Naive thymus-derived CD8-positive, alpha-beta T cell (primary cell): ENCODE measurements at places on chromosomes 12 and 14.
A peak's percentile ranks its signal among the peaks of the same experiment; 100 is the strongest.

DNA sequence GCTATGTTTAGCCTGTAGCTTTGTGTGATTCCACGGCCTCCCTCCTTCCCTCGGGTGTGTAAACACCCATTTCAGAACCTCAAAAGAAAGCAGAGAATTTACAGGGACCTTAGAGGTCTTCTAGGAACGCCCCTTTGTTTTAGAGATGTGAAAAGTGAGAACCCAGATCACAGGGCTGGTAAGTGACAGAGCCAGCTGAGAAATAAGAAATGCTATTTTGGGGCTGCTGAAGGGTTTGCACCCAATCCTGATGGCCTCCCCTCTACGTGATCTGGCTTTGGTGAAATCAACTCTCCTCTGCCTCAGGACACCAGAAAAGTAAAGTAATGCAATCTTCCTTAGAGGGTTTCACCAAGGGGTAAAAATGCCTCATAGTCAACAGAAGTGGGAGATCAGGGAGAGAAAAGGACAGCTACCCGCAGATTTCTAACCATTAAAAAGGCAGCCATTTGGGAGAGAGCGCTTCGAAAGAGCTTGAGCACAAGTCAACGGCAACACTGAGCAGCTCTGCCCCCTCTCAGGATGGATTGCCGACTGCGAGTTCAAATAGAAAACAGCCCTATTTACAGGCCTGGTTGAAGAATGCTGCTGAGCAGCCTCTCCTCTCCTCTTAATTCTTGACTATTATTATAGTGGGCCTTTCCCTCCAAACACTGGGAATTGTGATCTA is 78.5 kb upstream of the RASSF3 start:
- no peak for DNase-seq

DNA sequence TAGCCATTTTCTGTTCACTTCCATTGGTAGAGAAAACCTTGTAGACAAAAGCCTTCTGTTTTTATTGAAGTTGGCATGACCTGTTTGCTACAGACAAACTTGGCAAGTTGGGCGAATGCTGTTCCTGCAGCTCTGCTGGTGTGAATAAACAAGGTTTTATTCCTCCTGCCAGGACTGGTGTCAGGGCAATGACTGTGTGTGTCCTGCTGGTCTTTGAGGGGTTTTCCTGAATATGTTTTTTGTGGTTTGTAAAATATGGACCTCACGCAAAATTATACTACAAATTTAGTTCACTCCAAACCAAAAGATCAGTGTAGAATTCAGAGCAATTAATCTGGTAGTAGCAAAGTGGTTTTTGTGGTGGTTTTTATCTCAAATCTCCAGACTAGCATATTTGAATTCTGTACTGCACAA is 140.8 kb downstream of the ERC1 start:
- peak; percentile 16 for DNase-seq

DNA sequence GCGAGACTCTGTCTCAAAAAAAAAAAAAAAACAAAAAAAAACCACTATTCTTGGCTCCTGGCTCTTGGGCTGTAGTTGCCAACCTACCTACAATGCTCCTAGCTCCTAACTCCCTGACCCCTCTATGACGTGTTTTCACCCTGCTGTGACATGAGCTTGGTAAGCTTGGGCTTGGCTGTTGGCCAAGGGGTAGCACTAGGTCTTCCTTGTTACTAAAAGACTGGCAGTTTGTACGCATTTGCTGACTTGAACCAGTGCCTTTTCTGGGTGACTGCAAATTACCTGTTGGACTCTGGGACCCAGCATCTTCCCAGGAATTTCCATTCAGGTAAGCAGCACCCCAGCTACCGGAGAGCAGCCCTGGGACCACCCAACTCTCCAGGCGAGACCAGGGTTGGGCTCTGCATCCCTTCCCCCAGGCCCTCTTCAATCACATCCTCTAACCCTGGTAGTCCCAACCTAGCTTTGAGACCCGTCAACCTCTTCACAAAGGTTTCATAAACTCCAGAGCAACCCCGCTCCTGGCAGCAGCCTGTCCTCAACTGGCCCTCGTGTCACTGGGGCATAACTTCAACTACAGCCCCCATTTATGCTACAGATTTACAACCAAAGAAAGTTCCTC is 8.3 kb downstream of the CDK2AP1 start:
- no peak for DNase-seq

- DNase-seq: no peak
Measured at GRCh38 chr12:89269174-89269573, 83.1 kb downstream of the DUSP6 start.

- no peak for DNase-seq
Measured at GRCh38 chr14:20482382-20482781, 13.2 kb downstream of the PNP start.

DNA sequence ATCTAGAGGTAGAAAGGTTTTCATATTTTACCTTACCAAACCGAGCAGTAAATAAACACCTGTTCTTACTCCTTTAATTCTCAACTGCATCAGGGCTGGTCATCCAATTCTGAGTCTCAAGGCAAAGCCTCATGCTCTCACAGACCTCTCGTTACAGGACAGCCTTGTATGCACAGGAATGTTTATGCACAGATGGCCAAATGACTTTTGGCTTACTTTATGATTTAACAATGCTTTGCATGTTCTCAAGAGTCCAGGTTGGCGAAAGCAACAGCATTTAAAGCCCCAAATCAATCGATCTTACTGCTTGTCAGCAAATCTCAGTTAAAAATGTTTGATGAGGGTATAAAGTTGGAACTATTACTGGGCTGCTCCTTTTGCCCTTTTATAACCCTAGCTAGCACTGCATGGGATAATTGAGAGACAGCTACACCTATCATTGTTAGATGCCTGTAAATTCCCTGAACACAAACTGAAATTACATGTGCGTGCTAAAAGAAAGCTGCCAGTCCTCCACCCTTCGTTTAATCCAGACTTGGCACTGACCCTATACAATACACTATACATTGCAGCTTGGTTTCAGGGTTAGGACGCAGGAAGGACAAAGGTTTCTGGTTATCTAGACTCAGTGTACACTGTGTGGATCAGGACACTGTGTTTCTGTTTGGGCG is 63.6 kb downstream of the TMCC3 start:
- DNase-seq: no peak

- DNase-seq: no peak
Measured at GRCh38 chr12:114658002-114658441, 26.0 kb downstream of the TBX3 start.

GRCh38 chr12:2151391-2151790 is 98.6 kb downstream of the CACNA1C start:
- DNase-seq: no peak

DNA sequence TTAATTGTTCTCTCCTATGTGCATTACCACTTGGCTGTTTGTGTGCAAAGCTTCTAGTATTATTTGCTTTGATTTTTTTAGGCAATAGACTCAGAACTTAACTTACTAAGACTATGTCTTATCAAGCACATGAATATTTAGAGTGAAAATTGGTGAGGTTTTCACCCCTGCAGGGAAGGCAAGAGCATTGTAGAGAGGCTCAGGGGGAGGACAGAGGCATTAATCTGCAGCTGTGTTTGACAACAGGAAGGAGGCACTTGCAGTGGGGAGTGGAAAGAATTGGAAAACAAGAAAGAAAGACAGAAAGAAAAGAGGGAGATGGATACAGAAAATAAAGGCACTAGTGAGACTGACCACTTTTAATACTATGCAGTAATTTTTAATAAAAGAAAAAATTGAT is 431.6 kb downstream of the PDZRN4 start:
- DNase-seq: no peak

DNA sequence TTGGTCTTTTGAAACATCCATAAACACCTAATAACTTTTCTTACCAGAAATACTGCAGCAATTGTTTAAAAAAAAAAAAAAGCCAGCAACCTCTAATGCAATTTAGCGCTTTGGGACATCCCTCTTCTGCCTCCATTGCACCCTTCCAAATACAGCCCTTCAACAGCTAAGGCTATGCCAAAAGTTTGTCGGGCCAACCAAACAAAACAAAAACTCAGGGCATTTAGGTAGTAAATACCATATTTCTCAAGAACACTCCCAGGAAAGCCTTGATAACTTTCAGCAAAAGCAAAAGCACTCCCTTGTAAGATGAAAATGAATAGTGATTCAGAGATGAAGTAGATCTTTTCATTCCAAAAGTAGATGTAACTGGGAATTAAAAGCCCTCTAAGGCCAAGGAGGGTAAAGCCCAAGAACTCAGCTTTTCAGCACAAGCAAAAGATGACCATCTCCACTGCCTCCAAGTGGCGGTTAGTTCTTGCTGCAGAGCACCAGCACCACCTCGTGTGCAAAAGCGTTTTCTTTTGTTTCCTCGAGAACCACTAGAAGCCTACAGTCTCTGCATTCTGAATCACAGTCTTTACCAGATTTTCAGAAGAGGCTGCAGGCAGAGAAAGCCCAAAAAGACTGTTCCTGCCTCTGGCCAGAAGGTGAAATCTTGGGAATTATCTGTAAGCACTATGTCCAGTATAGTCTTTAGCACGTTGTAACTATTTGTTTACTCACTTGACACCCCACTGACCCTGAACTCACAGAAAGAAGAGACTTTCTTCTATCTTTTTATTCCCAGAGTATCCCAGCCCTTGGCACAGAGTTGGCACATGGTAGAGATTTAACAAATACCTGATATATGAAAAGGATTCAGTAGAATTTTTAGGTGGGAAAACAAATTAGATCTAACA is 53.1 kb downstream of the SIX6 start:
- DNase-seq: no peak

DNA sequence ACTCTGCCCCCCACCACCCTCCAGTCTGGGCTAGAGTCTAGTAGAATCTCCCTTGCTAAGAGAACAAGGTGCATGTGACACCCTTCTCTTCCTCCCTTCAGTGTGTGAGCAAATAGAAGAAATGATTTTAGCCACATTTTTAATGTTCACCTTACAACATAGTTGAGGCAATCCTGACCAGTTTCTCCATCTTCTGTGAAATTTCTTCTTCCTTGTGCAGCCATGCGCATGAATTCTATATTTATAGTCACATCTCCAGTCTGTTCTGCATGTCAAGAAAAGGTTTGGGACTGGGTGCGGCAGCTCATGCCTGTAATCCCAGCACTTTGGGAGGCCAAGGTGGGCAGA is 9.5 kb upstream of the LTA4H start:
- DNase-seq: no peak

GRCh38 chr14:101665478-101666078 is 95.9 kb upstream of the PPP2R5C start:
- DNase-seq: no peak

GRCh38 chr14:65423982-65424381 is 11.5 kb downstream of the FUT8 start:
- DNase-seq: no peak

DNA sequence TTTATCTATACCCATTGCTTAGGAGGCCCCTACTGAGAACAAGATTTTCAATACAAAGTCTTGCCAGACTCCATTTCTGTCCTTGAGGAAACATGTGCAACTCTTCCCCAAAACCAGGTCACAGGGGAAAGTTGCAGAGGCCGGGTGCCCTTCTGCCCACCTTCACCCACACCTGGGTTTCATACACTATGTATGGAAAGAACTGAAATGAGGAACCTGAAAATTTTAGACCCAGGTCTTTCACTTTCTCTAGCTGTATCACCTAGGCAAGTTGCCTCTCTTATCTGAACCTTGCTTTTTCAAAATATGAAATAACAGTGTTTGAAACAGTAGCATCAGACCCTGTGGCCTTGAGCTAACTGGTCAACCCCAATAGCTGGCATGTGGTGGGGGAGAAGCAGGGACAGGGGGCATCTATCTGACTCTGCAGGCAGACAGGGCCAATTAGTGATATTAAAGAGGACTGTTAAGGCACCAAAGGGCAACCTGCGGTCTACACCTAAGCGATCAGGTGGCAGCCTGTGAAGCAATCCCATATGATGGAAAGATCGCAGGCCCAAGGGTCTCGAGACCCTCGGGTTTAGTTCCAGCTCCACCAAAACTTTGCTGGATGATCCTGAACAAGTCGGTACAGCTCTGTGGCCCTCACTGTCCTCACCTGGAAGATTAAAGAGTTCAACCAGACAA is 346.5 kb downstream of the BCL11B start:
- DNase-seq: no peak

DNA sequence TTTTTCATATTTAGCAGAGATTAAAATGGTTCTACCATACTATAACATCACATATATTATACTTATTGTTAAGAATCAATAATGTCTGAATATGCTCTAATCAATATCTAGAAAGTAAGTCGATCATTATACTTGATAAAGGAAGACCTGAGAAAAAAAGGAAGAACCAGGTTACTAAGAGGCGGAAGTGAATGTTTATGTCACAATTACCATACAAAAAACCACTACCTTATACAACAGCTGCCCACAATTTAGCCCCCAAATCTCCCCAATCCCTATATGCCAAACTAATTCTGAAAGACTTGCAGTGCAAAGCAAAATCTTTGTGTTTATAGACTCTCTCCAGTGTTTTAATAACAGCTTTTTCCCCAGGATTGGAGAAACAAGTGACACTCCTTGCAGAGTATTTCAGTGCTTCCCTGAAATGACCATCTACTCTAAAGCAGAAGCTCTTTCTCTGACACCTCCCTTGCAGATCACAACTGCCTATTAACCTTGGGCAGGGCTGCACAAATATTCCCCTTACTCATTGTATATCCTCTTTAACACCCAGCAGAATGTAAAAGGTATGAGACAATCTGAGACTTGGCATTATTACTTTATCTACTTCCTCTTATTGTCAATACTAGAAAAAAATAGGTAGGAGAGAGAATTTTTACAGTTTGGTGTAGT is 12.7 kb upstream of the SLC2A3 start:
- no peak for DNase-seq

DNA sequence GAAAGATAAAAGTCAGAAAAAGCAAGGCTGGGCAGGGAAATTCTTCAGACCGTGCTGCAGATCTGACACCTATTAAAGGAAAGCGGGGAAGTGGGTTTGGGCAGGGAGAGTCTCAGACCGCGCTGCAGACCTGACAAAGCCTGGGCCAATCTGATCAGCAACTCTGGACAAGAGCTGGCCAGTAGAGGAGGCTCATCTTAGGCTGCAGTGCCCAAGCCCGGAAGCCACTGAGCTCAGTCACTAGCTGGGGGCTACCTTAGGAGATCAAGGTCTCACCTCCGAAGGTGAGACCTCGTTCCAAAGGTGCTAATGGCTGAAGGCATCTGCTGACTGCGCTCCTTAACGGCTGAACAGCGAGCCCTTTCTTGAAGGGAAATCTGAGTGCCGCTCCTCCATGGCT is 60.2 kb downstream of the SINHCAF start:
- DNase-seq: no peak

DNA sequence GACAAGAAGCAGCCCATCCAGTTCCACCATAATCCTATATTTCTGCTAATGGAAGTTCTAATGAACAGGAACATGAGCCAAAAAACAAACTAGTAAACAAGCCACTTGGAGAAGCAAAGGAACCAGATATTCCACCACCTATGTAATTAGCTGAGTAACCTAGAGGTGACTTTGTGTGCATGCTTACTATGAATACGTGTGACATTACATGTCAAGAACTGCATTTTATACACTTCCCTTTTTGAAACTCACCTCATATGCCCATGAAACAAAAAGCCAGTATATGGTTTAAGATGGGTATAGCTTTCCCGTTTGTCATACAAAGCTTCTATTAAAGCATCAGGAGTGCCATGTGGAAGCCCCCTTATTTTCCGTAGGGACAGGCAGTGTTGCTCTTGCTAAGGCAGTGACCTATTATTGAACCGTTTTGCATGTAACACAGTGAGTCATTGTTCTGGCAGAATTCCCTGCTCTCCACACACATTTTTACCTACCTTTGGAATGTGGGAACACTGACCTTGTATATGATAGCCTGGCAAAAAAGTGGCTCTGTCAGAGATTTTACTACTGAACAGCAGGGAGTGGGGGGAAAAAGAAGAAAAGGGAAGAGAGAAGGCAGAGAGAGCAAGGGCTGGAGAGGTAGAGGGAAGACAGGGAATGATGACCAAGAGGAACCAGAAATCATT is 34.8 kb upstream of the FRMD6 start:
- DNase-seq: no peak
